ENCODE measurements at places on chromosomes 11 and 22.

DNA sequence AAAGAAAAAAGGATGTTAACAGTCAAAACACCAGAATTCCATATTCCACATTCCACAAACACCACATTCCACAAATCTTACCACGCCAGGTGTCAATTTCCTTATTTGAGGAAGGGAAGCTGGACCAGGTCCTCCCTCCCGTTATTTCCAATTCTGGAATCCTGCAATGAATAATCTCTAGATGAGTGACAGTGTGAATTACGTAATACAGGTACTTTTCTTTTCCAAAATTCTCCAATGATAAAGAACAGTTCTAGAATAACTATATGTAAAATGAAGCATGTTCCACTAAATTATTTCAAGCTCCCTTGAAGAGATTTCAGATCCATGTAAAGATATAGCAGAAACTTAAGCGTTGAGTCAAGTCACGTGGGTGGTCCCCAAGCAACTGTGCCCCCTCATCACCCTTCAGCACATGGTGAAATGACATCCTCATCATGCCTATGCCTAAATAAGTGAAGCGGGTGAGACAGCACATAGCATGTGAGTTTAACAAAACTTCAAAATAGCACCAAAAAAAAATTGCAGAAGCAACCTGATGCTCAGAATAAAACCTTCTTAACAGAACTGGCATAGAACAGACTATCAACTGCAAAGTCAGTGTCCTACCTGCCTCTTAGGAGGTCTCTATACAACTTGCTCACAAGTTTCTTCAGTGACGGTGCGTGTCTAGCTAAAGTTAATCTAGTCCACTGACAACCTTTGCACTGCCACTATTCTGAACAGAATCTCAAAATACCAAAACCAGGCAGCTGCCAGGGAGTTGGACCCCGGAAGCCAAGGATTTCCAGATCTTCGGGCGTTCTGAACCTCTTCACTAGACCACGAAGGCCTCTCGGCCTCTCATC is 876 bp downstream of the NFRKB start:
- DNase-seq, result no peak

DNA sequence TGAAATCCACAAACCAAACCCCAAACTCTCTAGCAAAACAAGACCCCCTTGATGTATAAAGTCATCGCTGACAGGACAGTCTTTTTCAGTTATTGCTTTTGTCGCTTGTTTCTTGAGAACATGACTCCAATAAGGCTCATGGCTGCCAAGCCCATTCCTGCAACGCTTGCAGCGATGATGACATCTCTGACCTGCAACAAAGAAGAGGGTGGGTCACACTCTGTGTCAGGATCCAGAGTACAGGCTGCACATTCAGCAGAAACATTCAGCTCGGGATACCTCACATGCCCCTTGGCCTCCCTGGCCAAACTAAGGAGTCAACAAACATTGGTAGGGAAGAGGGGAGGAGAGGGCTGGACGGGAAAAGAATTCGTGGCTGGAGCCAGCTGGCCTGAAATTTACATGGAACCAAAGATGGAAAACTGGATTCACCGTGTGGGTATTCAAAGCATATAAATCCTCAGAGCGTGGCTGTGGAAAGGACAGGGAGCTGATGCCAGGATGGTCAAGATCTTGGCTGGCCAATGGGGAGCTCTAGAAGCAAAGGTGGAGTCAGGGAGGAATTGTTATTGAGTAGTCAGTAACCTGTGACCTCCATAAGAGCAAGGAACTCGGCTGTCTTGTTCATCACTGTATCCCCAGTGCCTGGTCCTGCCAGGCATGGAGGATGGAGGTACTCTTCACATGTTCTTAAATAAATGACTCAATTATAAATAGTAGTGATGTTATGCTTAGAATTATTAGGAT is 11.8 kb upstream of the PLAAT2 start:
- DNase-seq, result peak; percentile 67

DNA sequence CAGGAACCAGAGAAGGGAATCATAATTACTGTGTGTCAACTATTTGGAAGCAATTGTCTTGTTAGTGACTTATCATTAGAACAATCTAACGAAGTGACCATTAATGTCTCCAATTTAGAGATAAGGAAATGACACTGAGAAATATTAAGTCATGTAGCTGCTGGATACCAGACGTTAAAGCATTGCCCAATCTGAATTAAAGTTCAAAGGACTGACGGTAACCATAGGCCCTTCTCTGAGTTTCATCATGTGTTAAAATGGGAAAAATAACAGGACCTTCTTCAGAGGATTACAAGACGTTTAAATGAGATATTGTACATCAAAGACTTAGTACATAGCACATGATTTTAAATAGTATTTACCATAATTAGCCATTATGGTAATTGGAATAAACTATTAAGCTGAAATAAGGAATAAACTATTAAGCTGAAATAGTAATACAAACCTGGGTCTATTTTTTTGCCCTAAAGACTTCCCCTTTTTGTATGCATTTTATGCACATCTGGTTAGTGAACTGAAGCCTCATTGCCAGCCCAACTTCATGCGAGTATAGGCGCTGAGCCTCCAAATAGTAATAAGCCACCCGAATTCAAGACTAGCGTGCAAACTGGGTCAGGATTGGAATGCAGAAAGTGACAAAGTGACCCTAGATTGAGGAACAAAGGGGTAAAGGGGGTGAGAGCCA is 41.0 kb downstream of the GLYATL1 start:
- no peak for DNase-seq

DNA sequence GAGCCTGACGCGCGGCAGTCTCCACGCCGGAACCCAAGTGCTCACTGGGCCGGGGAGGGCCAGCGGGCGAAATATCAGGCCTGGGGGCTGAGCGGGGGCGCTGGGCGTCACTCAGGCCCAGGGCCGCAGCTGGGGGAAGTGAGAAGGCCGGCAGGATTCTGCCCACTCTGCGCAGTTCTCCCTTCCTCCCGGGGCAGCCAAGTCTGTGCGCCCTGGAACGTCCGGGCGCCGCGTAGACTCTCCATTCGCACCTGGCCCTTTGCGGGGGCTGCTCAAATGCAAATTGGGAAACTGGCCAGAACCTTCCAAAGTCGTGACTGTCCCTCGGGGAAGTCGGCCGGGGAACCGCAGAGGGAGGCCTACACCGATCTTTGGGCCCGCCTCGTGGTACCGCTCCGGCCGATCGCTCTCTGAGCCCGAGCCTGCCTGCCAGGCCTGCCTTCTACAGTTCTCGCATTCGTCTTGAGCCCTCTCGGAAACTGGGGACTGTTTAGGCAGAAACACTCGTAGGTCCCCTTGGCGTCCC is 2.2 kb upstream of the SLC6A5 start:
- DNase-seq, result no peak

- DNase-seq, result no peak
Observed at GRCh38 chr11:111521135-111521534, 6.6 kb downstream of the HOATZ start.

- no peak for DNase-seq
Observed at GRCh38 chr11:11409901-11410300, 56.9 kb upstream of the CSNK2A3 start.

GRCh38 chr11:1558775-1559110 is 13.3 kb downstream of the DUSP8 start:
- no peak for DNase-seq

DNA sequence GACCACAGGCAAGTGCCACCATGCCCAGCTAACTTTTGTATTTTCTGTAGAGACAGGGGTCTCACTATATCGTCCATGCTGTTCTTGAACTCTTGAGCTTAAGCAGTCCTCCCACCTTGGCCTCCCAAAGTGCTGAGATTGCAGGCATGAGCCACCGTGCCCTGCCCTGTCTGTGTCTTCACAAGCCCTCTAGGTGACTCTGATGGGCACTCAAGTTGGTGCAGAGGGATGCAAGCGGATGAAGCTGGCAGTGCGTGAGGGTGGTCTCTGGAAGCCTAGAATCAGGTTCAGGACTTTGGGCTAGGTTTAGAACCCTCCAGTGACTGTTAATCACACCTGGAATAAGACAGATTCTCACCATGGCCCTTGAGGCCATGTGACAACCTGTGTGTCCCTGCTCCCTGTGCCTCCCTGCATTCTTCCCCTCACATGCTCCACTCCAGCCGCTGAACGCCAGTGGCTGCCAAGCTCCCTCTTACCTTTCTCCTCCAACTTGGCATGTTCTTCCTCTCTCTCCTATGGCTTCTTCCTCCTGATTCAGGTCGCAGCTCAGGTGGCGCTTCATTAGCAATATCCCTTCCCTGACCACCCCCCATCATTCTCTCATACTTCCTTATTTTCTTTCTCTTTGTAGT is 242.3 kb upstream of the TBCEL start:
- DNase-seq, result no peak
